Smooth muscle cell of trachea (primary cell): ENCODE measurements at places on chromosomes 1 and 21. TPM values are rescaled to one million over a fixed set of nuclear protein-coding genes. Genes with fewer than 3 reads are reported as not detected.

Gene PLA2G2F
- not detected in 2 replicates for total RNA-seq

Gene OR2T11
- not detected in 2 replicates for total RNA-seq

Gene UTS2
- not detected in 2 replicates for total RNA-seq

Gene LAMC2
- 2.3 and 7.7 TPM in 2 replicates for total RNA-seq

Gene OR6N1
- total RNA-seq, result not detected in 2 replicates

Gene PTGER3
- 3.9 and 27.5 TPM in 2 replicates for total RNA-seq

Gene OR2T10
- total RNA-seq, result not detected in 2 replicates

Gene RAB25
- not detected in 2 replicates for total RNA-seq

Gene SPATA21
- total RNA-seq, result 0.17 TPM in 1 of 2 replicates, not detected in the other

Gene RGS13
- not detected in 2 replicates for total RNA-seq

Gene TMEM51
- total RNA-seq, result 7.1 and 8.3 TPM in 2 replicates

Gene DYNLT4
- total RNA-seq, result not detected in 2 replicates

Gene CHIA
- not detected in 2 replicates for total RNA-seq

Gene ZBTB8A
- 7.1 and 9.2 TPM in 2 replicates for total RNA-seq

Gene FCRL1
- not detected in 2 replicates for total RNA-seq

Gene ANKRD65
- total RNA-seq, result 2.8 and 4.2 TPM in 2 replicates

Gene DYRK3
- 31.7 and 37.2 TPM in 2 replicates for total RNA-seq

Gene ZNF648
- total RNA-seq, result not detected in 2 replicates

Gene CRYBG2
- under 0.01 TPM in 1 of 2 replicates, not detected in the other for total RNA-seq

Gene TFF2
- not detected in 2 replicates for total RNA-seq

Gene SPRR2D
- not detected in 2 replicates for total RNA-seq

Gene NOTCH2NLA
- 63.3 and 121 TPM in 2 replicates for total RNA-seq

Gene AADACL3
- not detected in 2 replicates for total RNA-seq

Gene AMY1A
- total RNA-seq, result not detected in 2 replicates

Gene NLRP3
- total RNA-seq, result under 0.01 TPM in 1 of 2 replicates, not detected in the other

Gene PGLYRP4
- not detected in 2 replicates for total RNA-seq

Gene TTC22
- total RNA-seq, result under 0.01 TPM in 2 replicates

Gene SPRR2A
- total RNA-seq, result not detected in 2 replicates

Gene FNDC5
- 0.87 and 3.6 TPM in 2 replicates for total RNA-seq

Gene SFT2D2
- total RNA-seq, result 40.3 and 58.2 TPM in 2 replicates

Gene S1PR1
- 20.8 and 22.0 TPM in 2 replicates for total RNA-seq

Gene FAM72C
- total RNA-seq, result 1.5 TPM in 1 of 2 replicates, not detected in the other

Gene PLXNA2
- 1.9 and 2.8 TPM in 2 replicates for total RNA-seq

Gene LENEP
- not detected in 2 replicates for total RNA-seq

Gene GNPAT
- total RNA-seq, result 59.7 and 63.4 TPM in 2 replicates
